ENCODE measurements at places on chromosomes 6 and 20.

DNA sequence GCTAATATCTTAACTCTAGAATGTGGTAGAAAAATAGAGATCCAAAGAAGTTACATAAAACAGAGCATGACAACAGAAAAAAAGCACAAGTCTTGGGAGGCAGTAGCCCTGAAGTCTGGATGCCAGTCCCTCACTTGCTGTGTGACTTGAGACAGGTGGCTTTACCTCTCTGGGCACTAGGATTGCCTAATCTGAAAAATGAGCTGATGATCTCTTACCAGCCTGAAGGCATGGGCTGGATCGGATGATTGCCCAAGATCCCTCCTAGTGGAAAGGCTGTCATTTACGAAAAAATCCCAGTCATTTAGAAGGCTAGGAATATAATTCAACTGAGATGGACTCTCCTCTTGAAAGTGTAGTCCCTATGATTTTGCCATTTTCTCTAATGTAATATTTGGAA lies 10.9 kb upstream of the GCM1 start:
- no peak for DNase-seq

DNA sequence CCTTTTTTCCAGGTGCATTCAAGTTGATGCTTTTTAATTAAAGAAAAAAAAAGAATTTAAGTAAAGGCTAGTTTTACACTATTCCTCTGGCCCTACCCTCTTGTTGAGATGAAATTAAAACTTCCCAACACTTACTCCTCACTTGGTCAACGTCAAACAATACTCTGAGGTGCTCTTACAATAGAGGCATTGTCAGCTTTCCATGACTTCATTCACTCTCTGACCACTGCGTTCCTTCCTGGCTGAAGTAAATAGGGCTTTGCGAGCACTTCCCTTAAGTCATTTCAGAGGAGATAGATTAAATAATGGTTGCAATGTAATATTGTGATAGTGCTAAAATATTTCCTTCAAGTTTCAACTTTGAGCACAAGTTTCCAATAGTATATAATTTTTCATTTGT lies 229.8 kb upstream of the CEP162 start:
- DNase-seq = peak; percentile 50

- no peak for DNase-seq
Observed at GRCh38 chr6:33359331-33359730, 32.3 kb upstream of the KIFC1 start.

DNA sequence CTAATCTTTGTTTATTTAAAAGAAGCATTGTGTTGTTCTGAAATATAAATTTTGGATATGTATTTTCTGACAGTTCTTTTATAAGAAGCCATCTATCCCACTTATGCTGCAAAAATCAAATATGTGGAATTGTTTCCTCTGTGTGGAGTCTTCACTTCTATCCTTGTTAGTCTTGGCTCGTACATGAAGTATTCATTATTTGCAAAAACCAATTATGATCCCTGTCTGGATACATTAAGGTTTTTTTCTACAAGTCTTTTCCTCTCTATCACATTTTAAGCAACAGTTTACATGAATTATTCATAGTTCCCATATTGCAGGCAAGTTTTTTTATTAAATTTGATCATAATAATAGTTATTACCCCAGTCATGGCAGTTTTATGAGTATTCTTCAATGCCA lies 490.8 kb upstream of the GJE1 start:
- DNase-seq = no peak

DNA sequence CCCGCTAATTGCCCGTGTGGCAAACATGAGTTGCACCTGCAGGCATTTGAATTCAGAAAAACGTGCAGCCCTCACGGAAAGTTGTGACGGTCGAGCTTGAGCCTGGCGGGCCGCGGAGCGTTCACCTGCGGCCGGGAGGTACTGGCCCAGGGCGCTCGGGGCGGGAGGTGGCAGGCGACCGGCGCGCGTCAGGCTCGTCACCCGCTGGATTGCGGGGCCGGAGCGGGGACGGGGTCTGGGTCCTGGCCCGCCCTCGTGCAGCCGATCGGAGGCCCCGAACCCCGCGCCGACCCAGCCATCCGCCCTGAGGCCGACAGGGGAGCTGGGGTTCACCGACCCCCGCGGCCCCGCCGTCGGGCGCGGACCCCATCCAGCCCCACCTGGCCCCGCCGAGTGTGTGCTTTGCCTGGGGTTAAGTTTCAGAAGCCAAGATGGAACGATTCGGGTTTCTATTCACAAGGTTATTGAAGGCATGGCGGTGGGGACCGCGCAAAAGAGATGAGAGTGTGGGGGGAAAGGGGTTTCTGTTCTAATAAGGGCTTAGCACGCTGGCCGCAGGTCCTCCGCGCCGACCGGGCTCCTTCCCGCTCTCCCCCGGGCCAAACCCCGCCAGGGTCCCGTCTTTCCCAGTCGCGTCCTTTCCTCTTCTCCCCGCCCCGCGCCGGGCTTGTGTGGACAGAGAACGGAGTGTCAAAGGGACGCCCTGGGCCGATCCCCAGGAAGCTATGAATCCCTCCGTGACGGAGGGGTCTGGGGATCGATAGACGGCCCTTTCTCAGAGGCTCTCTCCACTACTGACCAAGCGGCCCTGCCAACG lies 1.6 kb upstream of the HEY2 start:
- DNase-seq = peak; percentile 26

DNA sequence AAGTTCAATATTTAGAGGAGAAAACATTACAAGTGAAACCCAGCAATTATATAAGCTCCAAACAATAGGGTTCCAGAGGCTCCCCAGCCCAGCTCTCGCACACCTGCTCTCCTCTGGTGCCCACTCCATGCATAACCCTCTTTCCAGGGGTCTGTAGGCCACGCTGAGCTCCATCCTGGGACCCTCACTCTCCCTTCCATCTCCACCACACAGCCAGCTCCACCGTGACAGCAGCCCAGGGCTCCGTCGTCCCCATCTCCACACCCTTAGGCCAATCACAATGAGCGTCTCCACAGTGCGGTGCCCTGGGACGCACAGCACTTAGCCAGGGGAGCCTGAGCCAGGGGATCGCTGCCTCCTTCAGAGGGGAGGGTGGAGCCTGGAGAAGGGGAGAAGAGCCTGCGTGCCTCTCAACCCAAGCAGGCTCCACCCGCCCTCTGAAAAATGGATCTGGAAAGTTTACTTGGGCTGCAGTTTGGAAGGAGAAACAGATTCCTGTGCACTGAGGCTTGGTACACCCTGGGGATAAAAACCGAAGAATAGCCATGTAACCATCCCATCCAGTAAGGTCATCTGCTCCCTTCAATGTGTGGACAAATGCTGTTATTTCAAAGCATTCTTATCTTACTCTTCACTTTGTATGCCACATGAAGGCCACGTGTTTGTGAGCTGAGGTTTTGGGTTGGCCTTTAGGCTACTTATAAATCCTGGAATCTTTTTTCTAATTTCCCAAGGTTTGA lies 72.4 kb upstream of the GGTLC1 start:
- DNase-seq = no peak

GRCh38 chr20:38198238-38198861 lies 33.3 kb upstream of the TGM2 start:
- DNase-seq = no peak

DNA sequence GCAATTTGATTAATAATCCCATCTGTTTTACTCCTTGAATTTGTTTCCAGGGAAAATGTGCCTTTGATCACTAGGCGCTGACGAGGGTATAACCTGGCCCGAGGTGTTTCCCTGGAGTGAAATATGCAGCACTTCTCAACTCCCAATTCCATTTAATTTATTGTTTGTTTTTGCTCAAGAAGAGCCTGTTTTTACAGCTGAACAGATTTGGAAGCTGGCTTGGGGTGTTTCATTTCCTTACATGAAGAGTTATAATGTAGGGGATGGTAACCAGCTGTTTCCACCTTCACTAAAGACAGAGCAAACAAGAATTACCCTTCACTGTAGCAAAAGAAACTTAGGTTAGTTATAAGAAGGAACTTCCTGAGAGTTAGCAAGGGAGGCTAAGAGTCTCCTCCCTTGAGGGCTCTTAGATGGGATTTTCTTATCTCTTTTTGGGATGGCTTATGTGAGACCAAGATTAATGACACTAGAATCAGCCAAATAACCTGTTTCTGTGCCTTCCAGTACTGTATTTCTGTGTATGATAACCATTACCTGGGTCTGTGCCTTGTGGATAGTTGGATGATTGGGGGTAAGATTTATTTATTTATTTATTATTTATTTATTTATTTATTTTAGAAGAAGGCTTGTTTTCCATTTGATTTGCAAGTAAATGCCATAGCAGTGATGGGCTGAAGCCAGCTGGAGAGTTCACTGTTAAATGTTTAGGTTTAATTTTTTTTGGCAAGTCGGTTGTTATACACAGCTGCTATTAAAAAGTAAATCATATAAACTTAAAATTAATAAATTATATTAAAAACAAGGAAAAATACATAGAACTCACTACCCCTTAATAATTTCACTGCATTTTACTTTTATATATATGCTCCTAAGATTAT lies 162.2 kb upstream of the BMP2 start:
- DNase-seq = no peak

DNA sequence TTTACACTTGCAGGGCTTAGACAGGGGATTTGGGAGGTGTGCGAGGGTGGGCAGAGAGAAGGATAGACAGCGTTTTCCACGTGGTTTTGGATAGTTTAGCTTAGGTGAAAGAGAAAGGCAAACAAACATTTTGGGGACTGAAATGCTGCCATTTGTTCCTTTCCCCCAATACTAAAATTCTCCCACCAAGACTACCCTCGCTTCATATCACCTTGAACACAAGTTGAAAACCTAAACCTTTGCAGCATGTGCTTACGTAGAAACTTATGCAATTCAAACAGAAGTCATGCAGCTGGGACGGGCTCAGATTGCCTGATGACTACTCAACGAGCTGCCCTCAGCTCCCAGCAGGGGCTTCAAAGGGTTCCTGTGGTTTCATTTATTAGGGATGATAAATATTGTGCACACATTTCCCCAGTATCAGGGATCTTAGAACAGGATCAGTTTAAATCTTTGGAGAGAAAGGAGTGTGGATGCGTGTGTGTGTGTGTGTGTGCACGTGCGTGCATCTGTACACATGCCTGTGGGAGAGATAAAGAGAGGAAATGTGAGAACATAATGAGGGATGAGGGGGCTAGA lies 77.3 kb downstream of the SLC22A23 start:
- no peak for DNase-seq

- no peak for DNase-seq
Observed at GRCh38 chr6:7580927-7581618, 8.9 kb upstream of the SNRNP48 start.

DNA sequence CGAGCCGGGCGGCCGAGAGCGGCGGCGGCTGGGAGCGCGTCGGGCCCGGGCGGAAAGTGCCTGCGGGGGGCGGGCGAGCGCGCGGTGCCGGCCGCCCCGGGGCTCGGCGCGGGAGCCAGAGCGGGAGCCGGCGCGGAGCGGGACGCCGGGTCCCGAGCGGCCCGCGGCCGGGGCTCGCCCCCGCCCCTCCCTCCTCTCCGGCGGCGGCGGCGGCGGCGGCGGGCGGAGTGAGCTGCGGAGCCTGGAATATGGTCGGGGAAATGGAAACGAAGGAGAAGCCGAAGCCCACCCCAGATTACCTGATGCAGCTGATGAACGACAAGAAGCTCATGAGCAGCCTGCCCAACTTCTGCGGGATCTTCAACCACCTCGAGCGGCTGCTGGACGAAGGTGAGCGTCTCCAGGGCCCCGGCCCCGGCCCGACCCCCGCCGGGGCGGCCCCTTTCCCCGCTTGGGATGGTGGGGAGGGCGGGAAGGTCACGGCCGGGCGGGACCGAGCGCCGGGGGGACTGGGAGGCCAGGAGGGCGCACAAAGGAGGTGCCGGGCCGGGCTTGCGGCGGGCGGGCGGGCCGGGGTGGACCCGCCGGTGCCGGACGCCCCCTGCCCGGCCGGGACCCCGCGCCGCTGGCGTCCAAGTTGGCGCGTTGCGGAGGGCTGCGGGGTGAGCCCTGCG lies 565 bp downstream of the QKI start:
- no peak for DNase-seq

- peak; percentile 28 for DNase-seq
Observed at GRCh38 chr6:167799033-167799821, 27.5 kb upstream of the AFDN start.

DNA sequence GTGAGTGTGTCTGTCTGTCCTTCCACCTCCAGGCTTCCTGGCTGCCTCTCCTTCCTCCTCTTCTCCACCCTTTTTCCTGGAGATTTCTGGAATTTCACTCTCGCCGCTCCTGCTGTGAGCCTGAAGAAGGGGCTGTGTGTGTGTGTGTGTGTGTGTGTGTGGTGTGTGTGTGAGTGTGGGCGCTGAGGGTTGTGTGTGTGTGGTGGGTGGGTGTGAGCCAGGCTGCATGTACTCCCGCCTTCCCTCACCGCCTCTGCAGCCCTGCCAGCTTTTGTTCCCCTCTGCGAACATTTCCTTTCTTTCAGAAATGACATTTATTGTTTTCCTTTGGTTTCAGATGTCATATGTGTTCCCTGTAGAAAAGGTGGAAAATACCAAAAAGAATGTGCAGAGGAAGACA lies 76.0 kb downstream of the SRC start:
- no peak for DNase-seq

- no peak for DNase-seq
Observed at GRCh38 chr6:26739811-26740210, 80.3 kb upstream of the ZNF322 start.

- DNase-seq = peak; percentile 47
Observed at GRCh38 chr6:84033523-84034451, at the start of gene MRAP2. Gene MRAP2 (plus strand): TSS chr6:84033772. CDS start chr6:84055319, 21,547 bp downstream.

DNA sequence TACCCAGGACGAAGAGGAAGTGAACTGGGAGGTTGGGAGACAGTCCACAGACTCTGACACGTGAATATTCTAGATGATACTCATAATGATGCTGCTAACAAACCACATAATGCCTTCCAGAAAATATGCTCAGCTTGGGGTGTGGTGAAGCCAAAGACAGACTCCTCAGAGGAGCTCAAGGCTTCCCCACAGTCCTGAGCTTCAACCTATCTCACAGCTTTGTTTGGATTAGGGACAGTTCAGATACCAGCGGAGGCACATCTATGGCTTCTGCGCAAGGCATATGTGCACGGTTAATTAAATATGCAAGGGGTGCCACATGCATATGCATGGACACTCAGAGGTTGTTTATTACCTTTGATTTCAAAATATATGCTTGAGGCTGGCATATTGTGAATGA lies 30.7 kb upstream of the MYLIP start:
- no peak for DNase-seq

DNA sequence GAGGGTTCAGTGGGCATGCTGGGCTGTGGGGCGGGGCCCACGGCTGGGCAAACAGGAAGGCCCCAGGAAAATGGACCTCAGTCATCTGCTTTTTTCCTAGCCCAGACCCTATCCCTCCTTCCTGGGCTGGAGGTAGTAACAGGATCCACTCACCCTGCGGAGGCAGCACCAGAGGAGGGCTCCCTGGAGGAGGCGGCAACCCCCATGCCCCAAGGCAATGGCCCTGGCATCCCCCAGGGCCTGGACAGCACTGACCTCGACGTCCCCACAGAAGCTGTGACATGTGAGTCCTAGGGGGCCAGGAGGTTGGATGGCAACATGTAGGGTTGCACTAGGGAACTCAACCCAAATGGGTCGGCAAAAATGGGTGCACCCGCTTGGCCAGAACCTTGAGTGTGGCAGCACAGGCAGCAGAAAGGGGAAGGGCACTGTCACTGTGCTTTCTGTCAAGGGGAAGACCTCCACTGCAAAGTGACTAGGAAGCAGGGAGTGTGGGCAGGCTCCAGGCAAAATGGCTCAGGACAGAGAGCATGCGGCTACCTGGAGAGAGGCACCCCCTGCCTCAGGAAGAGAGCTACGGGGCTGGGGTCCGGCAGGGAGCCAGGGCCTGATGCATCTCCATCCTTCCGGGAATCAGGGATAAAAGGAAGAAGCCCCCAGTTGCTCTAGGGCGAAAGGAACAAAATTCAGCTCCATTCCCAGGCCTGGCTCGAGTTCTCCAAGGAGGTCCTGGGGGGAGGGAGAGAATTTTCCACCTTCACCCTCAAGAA lies 7.9 kb downstream of the MDFI start:
- DNase-seq = no peak
